COR-L47 (cell line): ENCODE measurements at places on chromosomes 6 and 20.
A peak's percentile ranks its signal among the peaks of the same experiment; 100 is the strongest.

DNA sequence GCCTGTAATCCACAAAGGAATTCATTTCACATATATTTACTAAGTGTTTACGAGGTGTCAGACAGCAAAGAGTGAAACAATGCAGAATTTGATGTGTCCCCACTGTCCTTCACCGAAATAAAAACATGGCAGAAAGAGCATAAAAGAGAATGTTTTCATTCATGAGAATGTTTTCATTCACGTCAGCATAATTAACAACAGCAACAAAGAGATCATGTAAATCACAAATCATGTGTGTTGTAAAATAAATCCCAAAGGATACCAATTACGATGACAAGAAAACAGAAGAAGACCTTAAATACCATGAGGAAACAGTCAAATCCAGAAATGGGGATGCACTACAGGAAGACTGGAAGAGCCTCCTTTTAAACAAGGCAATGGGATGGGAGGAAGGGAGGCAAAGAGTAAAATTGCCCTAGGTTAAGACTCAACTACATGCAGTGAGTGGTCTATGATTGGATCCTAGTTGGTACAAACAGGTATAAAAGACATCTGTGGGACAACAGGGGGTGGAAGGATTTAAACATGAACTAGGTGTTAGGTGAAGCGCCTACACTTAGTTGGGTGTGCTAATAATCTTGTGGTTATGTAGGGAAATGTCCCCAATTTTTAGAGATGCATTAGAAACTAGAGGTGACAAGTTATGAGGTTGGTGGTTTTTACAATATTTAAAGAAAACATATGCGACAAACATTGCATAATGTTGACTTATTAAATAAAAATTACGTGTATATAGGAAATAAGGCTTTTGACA is 1.5 kb downstream of the ZSCAN31 start:
- no peak for DNase-seq

DNA sequence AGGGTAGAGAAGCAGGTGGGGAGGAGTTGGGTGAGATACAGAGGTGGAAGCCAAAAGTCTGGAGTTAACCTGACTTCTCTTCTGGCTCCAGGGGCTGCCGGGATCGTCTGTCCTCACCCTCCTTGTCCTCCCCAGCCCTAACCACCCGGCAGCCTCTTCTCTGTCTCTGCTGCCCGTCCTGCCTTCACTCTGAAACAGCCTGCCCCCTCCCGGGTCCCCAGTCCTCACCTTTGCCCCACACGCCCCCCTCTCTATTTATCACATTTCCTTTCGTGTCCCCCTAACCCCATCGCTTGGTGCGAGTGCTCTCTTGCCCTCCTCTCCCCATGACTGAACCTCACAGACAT is 5.7 kb downstream of the RING1 start:
- DNase-seq: no peak

GRCh38 chr6:45351076-45351475 is 22.9 kb downstream of the RUNX2 start:
- DNase-seq: no peak

DNA sequence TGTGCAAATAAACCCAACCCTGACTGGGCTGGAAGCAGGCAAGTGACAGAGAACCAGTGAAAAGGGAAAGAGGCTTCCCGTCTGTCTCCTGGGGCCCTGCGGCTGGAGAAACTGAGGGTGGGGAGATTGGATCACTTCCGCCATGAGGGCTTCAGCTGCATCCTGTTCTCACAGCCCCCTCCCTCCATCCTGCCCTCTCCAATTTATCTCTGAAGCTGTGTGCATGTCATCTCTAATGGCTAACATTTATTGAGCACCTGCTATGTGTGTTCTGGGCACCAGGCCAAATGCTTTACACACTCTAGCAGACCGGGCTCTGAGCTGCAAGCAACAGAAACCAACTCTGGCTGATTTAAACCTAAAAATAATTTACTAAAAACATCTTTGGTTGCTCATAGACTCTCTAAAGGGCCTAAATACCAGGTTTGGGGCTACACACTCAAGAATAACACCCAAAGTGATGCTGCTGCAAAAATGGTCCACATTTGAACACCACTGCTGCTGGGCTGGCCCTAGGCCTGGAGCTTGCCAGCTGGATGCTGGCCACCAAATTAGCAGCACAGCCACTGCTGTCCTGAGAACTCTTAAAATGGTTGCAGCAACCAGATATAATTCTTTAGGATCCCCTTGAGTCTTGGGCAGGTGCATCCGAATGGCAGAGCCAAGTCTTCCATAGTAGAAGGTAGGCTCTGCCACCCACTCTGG is 123.6 kb upstream of the LRFN2 start:
- DNase-seq: peak; percentile 63

- no peak for DNase-seq
These were observed 379.1 kb downstream of the TENT5A start for GRCh38 chr6:81373414-81373813.

GRCh38 chr6:4965562-4966389 is 38.1 kb downstream of the RPP40 start:
- DNase-seq: no peak

- no peak for DNase-seq
These were observed 84.9 kb downstream of the BTBD9 start for GRCh38 chr6:38554700-38555413.

- peak; percentile 54 for DNase-seq
These were observed 27.6 kb downstream of the SYNJ2 start for GRCh38 chr6:158009114-158009891.

DNA sequence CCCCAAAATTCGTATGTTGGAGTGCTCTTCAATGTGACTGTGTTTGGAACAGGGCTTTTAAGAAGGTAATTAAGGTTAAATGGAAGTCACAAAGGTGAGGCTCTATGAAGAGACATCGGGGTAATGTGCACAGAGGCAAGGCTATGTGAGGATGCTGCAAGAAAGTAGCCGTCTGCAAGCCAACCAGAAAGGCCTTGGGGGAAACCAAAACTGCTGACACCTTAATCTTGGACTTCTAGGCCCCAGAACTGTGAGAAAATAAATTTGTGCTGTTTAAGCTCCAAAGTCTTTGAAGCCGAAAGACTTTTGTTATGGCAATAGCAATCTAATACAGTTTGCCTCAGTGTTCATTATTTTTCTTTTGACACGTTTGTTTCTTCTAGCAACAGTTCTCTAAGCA is 2.4 kb upstream of the IRAK1BP1 start:
- DNase-seq: no peak

DNA sequence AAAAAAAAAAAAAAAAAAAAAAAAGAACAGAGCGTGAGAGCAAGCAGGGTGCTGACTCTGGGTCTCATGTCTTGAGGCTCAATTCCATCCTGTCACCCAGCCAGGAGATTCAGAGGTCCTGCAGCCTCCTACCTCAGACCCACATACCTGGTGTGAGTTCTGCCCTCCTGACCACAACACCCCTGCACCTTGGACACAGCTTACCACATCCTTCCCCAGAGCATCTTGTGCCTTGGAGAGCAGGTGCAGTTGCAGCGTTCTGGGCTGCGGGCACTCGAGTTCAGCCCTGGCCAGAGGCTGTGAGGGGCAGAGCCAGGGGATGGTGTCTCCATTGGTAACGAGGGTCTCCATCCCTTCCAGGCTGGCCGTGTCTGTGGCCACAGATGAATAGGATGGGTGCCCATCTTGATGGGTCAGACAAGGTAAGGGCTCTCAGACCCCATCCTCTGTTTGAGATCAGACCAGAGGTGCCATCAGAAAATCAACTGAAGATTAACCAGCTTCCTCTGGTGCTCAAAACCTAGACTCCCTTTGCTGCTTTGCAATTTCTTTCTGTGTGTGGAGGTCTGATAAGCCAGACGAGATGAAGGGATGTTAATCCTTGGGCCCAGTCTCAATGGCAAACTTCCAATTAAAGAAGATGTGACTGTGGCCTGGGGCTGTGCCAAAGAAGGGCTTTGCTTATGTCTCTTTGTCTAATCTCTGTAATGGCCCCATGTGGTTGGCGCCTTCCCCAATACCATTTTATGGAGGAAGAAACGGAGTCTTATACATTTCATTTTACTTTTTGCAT is 14.7 kb upstream of the ZNF831 start:
- DNase-seq: no peak

GRCh38 chr6:53752856-53753255 is 41.9 kb upstream of the LRRC1 start:
- DNase-seq: no peak

DNA sequence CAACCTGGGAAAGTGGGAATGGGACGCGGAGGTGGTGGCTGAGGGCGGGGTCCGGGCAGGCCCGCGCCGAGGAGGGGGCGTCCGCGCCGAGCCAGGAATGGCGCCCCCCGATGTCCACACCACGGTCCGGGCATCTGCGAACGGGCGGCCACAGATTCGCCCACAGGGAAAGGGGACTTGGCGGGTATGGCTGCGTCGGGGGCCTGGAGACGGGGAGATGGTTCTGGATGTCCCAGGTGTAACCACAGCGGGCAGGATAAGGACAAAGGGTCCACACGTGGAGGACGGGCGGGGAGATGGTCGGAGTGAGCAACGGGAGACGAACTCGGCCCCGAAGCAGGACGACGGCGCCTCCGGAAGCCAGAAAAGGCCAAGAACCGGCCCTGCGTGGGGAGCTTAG is 124.6 kb downstream of the WDR27 start:
- no peak for DNase-seq

- no peak for DNase-seq
These were observed 825 bp downstream of the RIMS1 start for GRCh38 chr6:71887006-71887743.

GRCh38 chr20:13028673-13029072 is 19.9 kb downstream of the SPTLC3 start:
- no peak for DNase-seq

GRCh38 chr6:100665041-100665380 is 200.3 kb upstream of the SIM1 start:
- DNase-seq: no peak

DNA sequence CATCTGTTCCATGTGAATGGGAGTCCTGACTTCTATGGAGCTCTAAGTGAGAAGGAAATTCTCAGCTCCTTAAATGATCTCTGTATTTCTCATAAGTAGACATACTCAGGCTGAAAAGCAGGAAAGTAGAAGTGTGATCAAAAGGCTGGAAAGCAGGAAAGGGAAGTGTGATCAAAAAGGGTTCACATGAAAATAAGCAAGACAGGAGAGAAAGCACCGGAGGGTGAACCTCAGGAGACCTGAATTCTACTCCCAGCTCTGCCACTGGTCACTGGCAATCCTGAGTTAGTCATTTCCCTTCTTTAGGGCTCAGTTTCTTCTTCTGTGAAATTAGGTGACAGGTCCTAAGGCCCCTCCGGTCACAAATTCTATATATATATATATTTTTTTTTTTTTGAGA is 55.5 kb upstream of the TRERF1 start:
- DNase-seq: no peak
